ENCODE measurements at places on chromosomes 11 and 22.

GRCh38 chr11:34206407-34207300, 101.2 kb downstream of the NAT10 start:
- no peak for DNase-seq

- no peak for DNase-seq
Observed at GRCh38 chr11:20159466-20160381, 551 bp downstream of the DBX1 start.

GRCh38 chr22:49227670-49228069, 600.0 kb downstream of the BRD1 start:
- DNase-seq = no peak

DNA sequence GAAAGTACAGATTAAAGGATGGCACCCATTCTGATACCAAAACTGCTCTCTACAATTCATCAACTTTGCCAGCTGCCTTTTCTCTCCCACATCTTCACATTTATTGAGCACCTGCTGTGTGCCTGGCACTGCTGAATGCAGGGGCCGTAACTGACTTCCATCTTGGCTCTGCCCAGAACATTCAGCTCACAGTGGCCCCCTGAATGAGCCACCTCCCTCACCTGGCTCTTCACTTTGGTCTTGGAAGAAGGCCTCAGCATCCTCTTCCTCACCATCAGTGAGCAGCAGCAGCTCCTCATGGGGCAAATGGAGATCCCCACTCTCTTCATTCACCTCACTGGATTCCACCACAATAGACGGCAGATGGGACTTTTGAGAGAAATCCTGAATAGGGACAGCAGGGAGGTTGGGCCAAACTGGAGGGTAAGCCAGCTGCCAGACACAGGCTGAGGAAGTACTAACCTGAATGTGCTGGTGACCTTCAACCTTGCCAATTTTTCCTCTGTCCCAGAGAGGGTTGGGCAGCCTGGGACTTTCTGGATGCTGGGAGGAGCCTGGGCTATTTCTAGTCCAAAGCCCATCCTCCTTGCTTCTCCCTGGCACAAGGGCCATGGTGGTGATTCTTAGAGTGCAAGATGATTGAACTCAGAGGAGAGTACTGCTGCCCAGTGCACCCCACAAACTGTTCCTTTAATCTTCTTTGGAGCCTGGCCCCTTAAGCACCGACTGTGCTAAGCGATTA, 1.9 kb upstream of the UQCC3 start:
- DNase-seq = no peak

GRCh38 chr22:28589102-28589750, 90.4 kb downstream of the TTC28 start:
- DNase-seq = no peak

- DNase-seq = no peak
Observed at GRCh38 chr22:11253000-11253511, 4274.9 kb upstream of the OR11H1 start.

GRCh38 chr11:6402561-6402981, 12.3 kb downstream of the SMPD1 start:
- DNase-seq = peak; percentile 46

- DNase-seq = peak; percentile 62
Observed at GRCh38 chr11:122105044-122105758, 10.8 kb downstream of the BLID start.

GRCh38 chr11:82194521-82194920, 539.1 kb downstream of the FAM181B start:
- DNase-seq = no peak

- no peak for DNase-seq
Observed at GRCh38 chr22:33299245-33299956, 241.2 kb upstream of the SYN3 start.

- DNase-seq = no peak
Observed at GRCh38 chr11:5807580-5807979, 1.1 kb upstream of the OR52N2 start.

DNA sequence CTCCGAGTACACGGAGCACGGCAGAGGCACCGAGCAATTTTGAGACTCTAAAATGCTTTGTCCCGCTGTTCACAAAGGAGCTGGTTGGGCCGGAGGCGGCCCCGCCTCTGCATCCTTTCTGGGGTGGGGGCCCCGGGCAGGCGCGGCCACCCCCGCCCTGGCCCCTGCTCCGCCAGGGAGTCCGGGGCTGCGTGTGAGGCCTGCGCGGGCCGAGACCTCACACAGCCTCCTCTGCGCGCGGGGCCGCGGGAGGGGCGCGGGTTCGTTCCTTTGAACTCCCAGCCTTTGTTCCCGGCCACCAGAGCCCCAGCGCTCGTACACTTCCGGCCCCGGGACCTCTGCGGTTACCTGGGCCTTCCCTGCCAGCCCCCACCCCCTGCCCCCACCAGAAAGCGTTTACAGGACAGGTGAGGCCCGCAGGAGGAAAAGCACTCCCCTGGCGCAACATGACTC, 1.6 kb downstream of the FGF19 start:
- no peak for DNase-seq

DNA sequence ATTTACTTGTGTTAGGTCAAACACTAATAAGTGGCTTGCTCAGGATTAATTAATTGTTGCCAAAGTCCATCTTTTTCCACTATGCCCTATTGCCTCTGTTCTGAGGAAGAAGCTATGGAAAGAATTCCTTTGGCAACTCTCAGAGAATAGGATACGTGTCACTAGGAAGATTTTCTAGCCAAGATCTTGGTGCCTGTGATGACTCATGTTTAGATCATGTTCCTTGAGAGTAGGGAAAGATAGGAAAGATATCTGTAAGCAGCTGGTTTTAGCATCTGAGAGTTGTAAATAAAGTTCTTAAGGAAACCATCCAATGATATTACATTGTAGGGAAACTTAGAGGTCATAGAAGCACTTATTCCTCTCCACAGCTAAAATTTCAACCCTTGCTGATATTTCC, 15.7 kb downstream of the SLN start:
- DNase-seq = peak; percentile 96

GRCh38 chr22:26267856-26268255, 98.6 kb downstream of the SEZ6L start:
- DNase-seq = no peak

- peak; percentile 82 for DNase-seq
Observed at GRCh38 chr11:68040101-68040956, 1.5 kb downstream of the TCIRG1 start.

DNA sequence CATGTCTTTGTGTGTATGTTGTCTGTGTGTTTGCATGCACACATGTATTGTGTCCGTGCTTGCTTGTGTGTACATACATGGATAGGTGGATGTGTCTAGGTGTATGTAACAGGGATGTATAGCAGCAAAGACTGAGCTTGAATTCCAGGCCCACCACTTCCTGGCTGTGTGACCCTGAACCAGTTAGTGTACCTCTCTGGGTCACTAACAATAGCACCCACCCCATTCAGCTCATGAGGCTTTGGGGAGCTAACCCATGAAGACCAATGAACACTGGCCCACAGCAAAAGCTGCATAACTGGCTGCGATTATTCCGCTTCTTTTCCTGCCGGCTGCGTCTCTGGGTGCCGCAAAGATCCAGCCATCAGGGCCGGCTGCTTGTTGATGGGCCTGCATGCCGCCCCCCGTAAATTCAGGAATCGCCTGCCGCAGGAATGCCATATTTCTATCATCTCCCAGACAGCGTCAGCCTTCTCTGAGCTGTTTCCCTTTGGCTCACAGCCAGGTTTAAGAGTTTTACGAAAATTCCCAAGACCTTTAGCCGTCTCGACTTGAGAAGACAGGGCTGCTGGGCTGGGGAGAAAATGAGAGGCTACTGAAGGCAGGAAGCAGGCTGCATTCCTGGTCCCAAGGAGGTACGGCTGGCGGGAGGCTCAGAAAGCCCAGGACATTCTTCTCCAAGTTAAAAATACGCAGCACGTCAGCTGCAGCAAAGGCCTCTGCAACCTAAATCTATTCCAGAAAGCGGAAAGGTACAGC, 224.6 kb downstream of the MN1 start:
- no peak for DNase-seq

- no peak for DNase-seq
Observed at GRCh38 chr22:23555118-23555517, 25.0 kb downstream of the IGLL1 start.

- DNase-seq = peak; percentile 17
Observed at GRCh38 chr11:65071907-65072630, 11.8 kb downstream of the CDCA5 start.

DNA sequence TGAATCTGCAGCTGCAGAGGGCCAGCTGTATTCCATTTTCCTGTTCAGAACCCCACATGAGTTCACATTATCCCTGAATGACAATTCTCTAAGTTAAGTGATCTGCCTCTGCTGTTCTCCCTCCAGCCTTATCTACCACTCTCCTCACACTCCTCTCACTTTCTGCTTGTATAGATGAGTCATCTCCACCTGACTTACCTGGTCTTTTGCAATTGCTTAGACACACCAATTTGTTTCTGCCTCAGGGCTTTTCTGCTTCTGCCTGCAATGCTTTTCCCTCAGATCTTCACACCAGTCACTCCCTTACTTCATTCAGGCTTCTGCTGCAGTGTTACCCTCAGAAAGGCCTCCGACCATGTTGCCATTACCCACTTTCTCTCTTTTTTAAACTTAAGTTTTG, 118.1 kb downstream of the ATM start:
- DNase-seq = peak; percentile 23

GRCh38 chr22:47167056-47167455, 404.6 kb downstream of the TBC1D22A start:
- DNase-seq = no peak

DNA sequence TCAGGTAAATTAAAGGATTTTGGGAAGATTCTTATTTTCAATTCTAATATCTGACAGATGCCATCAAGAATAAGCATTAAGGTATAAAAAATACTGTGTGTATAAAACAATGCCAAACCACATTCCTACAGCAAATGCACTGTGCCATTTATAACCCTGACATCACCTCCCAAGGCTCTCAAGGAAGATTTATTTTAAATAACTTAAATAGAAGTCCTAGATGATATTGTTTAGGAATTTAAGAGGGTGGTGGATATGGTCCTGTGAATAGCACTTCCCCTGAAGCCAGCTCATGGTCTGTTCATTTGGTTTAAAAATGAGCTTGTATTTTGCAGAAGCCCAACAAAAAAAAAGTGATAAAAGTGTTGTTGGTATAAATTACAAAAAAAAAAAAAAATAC, 32.1 kb downstream of the PPIL2 start:
- peak; percentile 19 for DNase-seq

- peak; percentile 99 for DNase-seq
Observed at GRCh38 chr11:12693479-12694182, 19.4 kb downstream of the TEAD1 start.

DNA sequence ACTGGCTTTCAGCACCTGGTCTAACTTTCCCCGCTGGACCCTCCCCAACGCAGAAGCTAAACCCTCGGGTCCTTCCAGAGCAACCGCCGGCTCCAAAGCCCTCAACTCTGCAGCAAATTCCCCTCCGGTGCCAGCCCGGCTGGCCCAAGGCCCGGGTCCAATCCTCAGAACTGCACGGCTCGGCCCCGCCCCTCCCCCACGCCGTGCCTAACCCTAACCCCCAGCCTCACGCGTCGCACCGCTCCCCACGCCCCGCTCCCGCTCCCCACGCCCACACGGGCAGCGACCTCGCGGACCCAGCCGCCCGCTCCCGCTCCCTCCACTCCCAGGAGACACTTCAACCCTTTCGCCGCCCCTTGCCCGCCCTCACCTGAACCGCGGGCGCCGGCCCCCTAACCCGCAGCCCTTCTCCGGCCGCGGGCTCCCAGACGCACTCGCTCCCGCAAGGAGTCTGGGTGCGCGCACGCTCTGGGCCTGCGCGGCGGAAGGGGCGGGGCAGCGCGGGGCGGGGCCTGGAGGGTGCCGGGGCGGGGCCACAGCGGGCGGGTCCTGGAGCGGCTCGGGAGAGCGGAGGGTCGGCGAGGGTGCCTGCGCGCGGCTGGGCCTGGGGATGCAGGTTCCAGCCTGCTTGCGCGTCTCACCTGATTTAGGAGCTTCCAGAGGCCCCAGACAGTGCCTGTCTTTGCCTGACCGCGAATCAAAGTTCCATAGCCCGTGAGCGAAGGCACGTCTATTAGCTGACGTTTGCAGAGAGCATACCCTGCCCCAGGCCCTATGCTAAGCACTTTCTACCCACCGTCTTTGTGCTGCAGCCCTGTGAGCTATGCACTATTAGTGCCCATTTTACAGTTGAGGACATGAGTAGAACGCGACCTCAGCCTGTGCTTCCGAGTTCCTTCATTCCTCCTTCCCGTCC, at the start of gene NFRKB:
NFRKB (minus strand) TSS at position 453 of the 916 bp plus-strand sequence. CDS start 2,729 bp downstream, outside the sequence.
- peak; percentile 77 for DNase-seq

GRCh38 chr11:62721994-62722393, 5.3 kb downstream of the HNRNPUL2 start:
- DNase-seq = peak; percentile 30

DNA sequence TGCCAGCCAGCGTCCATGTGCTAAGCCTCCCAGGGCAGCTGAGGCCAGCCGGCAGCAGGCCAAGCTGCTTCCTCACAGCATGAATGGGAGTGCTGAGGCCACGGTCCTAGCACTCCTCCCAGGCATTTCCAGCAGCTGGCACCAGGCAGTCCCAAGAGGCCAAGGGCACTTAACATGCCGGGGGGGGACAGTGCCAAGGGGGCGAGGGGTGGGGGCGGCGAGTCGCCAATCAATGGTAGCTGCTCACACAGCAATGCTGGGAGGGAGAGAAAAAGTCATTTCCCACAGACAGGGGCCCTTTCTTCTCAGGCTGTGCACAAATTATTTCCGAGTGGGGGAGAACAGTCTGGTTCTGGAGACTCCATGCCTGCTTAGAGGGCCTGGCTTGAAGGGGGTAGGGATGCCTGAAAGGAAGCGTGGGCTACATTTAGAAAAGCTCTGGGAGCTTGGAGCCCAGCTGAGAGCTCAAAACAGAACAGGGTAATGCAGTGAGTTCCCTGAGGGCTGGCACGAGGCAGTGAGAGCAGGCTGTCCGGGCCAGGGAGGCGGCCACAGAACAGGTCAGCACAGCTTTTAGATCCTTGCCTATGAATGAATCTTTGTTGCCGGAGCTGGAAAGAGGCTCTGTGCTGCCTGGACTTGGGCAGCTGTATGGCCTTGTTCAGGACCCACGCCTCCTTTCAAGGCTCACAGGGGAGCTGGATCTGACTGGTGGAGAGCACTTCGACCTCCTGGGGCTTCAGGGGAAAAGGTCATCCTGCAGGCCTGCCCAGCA, 14.4 kb upstream of the TBC1D10A start:
- no peak for DNase-seq

- no peak for DNase-seq
Observed at GRCh38 chr11:1603629-1604028, 4.6 kb downstream of the KRTAP5-3 start.

All from ELR (cell line).